ENCODE measurements at places on chromosomes 5 and 9.

DNA sequence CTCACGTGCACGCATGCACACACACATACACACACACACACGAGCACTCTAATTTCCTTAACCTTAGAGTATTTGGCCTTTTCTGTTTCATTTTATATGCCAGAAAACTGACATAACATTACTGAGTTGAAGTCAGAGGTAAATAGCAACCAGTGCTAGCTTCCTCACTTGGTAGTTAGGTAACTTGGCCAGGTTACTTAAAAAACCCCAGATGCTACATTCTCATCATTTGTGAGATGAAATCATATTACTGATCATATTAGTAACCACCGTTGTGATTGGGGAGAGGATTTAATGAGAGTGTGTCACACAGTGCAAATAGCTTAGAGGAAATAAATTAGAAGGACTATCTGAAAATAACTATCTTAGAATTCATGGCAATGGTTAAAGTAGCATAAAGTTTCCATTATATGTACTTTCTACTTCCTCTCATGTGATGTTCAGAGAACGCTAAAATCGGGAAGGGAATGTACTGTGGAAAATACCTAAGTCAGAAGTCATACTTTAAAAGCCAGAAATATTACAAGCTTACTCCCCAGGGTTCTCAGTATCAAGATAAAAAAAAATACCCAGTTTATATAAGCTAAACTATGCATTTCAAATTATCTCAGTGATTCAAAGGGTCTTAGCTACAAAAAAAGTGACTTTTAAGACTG is 120.5 kb downstream of the TUSC1 start:
- DNase-seq, result no peak

DNA sequence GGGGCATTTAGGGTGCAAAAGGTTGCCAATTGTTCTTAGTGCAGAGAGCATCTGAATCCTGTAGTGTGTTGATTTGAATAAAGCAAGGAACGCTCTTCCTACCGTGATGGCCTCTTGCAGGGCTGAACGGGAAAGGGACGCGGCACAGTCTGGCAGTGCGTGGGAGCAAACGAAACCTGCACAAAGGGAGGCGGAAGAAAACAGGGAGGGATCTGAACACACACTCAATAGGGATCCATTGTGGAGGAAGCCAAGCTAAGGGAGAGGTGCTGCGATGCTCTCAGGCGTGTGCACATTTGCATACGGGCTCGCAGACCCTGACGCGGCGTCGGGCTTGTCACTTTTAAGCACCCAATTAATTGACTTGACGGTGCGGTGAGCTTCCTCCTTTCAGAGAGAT is 414.0 kb upstream of the IRX1 start:
- no peak for DNase-seq

GRCh38 chr5:159788835-159789331 is 127.4 kb upstream of the ADRA1B start:
- no peak for DNase-seq

GRCh38 chr5:103358305-103358995 is 99.9 kb downstream of the MACIR start:
- DNase-seq, result no peak

GRCh38 chr5:65961633-65962032 is 35.3 kb downstream of the ERBIN start:
- no peak for DNase-seq

DNA sequence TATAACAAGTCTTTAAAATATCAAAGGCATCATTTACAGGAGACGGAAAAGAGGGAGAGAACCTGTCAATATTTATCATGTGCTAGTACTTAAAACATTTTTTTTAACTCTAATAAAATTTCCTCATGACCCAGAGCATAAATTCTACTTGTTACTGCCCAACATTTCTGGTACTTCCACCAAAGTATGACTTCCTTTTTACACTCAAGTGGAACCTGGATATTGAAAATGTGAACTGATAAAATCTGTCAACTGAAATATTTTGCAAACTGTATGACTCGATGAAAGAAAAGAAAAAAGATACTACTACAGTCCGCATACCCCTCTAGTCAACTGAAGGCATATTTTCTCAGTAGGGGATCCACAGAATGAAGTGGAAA is 37.1 kb downstream of the FAM13B start:
- DNase-seq, result no peak

DNA sequence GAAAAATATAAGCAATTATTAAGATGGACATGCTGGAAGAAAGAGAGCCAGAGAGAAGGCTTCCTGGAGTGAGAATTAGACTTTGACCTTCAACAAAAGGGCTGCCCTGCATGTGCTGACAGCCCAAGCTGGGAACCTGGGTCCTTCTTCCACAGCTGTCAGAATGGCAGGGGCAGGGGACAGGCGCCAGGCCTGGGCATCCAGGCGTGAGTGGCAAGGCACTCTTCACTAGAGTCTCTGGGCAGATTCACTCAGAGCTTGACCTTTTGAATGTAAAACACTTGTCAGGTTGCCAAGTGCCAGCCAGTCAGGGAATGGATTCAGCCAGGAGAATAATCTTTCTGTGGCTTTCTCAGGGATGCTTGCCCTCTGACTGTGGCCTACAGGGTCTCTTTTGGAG is 119.1 kb upstream of the CLINT1 start:
- DNase-seq, result no peak

DNA sequence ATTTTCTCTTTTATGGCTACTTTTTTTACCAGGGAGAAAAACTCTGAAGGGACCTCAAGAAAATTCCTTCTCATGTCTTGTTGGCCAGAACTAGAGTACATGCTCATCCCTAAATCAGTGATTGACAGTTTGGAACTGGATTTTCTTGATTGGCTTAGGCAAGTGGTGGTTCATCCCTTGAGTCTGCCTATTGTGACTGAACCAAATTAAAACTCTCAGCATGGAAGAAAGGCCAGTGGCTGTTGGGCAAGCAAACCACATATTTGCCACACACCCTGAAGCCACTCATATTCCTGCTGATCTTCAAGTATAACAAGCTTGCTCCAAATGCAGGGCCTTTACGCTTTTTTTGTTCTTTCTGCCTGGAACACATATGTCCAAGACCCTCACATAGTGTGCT is 7.2 kb upstream of the HOMER1 start:
- DNase-seq, result no peak

DNA sequence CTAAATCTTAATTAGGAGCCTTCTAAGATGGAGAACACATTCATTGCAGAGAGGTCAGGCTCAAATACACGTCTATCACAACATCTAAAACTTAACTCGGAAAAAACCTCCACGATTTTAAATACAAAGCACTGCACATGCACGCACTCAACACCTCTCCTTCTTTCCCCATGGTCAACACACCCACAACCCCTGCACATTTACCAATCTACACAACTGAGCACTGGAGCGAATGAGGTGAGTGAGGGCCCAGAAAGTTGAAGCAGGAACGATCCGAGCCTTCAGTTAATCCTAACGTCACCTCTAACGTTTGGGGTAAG is 278 bp upstream of the NIPSNAP3A start:
- no peak for DNase-seq

DNA sequence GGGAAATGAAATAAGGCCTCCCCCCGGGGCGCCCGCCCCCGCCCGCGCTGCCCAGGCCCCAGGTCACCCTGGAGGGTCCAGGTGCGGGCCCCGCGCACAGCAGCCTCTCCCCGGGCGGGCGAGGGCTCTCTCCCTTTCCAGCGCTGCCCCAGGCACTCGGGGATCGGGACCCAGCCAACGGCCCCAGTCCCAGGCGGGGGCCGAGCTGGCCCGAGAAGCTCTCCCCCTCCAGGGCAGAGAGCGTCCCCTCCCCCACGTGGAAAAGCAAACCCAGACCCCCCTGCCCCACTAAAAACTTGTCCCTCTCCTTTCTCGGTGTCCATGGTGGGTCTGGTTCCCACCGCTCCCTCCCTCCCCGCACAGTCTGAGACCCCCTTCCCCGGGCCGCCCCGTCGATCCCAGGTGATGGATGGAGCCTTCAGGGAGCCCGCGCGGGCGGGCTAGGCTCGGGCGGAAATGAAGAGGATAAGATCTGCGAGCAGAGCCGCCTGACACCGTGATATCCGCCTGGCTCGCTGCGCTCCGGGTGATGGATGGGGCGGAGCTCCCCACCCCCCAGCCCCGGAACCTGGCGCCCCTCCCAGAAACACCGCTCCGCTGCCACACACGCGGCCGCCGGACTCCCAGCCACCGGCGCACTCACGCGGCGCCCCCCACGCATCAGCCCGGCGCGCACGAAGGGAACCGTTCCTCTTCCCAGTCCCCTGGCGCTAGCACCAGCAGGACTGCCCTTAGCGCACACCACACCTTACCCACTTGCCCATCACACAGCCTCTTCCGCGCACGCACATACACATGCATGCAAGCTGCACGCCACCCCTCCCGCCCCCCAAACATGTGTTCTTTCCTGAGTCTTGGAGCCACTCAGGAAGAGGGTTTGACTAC is 81.7 kb upstream of the ZBTB43 start:
- DNase-seq, result no peak

- no peak for DNase-seq
Measured at GRCh38 chr5:10914741-10915480, 153.9 kb upstream of the DAP start.

DNA sequence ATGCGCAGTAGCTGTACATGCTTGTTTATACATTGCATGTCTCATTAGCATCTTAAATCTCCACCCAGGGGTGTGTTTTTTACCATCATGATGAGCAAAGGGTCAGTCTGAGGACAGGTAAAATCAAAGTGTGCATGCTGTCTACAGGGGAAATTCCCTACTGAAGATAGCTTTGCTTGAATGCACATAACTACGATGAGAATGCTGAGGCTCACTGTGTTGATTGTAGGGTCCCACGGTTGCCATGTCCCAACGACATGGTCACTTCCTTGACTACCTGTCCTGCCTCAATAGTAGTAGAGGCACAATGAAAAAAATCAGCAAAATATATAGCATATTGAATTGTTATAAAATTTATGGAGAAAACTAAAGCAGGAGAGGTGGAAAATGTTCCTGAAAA is 95.6 kb upstream of the TUSC1 start:
- no peak for DNase-seq

DNA sequence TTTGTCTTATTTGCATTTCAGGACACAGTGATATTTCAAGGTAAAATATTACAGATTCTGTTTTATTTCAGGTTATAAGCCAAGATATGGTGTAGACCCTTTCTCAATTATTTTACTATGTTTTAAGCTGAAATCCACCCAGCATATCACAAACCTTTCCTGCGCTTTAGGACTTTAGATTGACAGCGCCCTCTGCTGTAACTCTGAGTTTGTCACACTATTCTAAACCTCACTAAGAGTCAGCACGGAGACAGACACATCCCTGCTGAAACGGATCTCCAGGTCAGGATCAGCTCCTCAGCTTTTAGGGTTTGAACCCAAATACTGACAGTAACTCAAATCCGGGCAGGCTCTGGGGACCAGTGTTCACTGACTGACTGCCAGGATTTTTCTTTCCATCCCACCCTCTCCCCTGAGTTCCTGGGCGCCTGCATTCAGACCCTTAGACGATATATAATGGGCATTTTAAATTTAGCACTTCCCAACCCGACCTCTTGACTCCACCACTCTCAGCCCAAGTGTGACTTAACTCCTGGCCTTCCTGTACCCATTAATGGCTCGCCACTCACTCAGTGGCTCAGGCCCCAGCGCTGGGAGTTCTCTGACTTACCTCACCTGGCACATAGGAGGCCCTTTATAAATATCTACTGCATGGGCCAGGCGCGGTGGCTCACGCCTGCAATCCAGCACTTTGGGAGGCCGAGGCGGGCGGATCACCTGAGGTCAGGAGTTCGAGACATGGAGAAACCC is 33.5 kb downstream of the TLX3 start:
- no peak for DNase-seq

DNA sequence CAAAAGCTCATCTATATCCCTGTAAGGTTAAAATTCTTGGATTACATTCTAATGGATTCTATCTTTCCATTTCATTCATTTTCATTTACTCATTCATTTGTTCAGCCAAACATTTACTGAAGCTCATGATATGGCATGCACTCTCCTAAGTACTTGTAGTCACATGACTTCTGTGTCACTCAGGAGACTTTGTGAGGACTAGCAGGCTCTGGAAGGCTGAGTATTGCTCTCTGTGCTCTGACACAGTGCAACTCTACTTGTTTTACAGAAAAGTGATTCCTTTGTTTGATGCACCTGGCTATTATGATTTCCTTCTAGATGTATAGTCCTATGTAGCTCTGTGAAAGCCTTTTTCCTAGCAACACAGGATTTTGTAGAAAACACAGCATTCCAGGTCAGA is 53.0 kb downstream of the YIPF5 start:
- DNase-seq, result no peak

- DNase-seq, result no peak
Measured at GRCh38 chr9:136292591-136293448, 11.1 kb downstream of the CCDC187 start.

GRCh38 chr5:66969963-66970362 is 226.6 kb downstream of the CD180 start:
- DNase-seq, result no peak

DNA sequence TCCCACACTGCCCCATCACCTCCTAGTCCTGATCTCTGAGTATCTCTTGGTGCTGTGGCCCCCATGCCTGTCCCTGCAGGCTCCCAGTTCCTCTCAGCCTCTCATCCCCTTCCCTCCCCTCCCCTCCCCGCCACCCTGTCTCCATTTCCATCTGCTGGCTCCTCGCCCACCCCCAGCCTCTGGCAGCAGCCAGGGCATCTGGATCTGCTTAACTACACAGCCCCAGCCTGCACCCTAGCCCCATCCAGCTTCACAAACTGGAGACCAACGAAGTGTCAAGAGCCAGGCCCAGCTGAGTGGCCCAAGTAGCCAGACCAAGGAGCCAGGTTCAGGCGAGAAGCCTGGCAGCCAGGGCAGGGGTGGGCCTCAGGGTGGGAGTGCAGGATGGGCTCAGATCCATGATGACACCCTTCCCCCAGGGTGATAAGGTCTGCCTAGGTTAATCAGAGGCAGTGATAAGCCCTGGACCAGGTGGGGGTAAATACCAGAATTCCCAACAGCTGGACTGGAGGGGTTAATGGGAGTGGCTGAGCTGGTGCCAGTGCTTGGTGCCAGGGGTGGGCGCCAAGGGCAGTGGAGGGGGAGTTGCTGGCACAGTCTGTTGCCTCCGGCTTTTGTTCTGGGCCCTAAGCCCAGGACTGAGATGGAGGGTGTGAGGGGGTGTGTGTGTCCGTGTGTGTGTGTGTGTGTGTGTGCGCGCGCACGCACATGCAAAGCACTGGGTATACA is 2.5 kb downstream of the IL11RA start:
- DNase-seq, result peak; percentile 92

DNA sequence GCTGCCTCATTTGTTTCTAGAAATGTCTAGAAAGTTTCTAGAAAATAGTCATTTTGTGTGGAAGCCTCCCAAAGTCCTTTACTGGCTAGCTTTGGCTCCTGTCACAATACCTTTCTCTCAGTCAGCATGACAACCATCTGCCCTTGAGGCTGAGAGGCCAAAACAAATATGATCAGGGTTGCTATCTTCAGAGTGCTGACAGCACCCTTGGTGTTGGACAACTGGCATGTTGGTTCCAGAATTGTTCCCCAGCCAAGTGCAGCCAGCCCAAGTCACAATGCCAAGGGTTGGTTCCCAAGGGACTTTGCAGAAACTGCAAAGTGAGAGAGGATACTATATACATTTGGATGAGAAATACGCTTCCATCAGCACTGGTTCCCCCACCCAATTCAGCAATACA is 140.9 kb upstream of the GAS1 start:
- DNase-seq, result no peak
